ENCODE measurements at places on chromosomes 1 and 21. TPM values are rescaled to one million over a fixed set of nuclear protein-coding genes. Genes with fewer than 3 reads are reported as not detected.

Gene C1orf159
- 16.1 TPM for total RNA-seq

Gene SH2D1B
- 0.15 TPM for total RNA-seq

Gene PDC
- not detected for total RNA-seq

Gene BRINP3
- not detected for total RNA-seq

Gene HSPB7
- total RNA-seq, result not detected

Gene PLPPR4
- not detected for total RNA-seq

Gene APCS
- not detected for total RNA-seq

Gene CATSPERE
- total RNA-seq, result 0.05 TPM

Gene OR14A2
- not detected for total RNA-seq

Gene CASZ1
- total RNA-seq, result 2.5 TPM

Gene BGLAP
- total RNA-seq, result 1.2 TPM

Gene OR2L8
- total RNA-seq, result not detected

Gene KIF17
- total RNA-seq, result 1.5 TPM

Gene KIRREL1
- 29.3 TPM for total RNA-seq

Gene TFAP2E
- 0.56 TPM for total RNA-seq

Gene VSIG8
- not detected for total RNA-seq

Gene RXFP4
- total RNA-seq, result not detected

Gene AADACL4
- total RNA-seq, result not detected

Gene CALML6
- 0.24 TPM for total RNA-seq

Gene SNIP1
- total RNA-seq, result 12.1 TPM

Gene TMPRSS3
- 0.09 TPM for total RNA-seq

Gene NTMT2
- total RNA-seq, result not detected

Gene PTGFR
- total RNA-seq, result not detected

Gene APOBEC4
- not detected for total RNA-seq

Gene LCE3D
- total RNA-seq, result 0.59 TPM

Gene STUM
- not detected for total RNA-seq

Gene COL6A1
- 20.7 TPM for total RNA-seq

Gene FAAP20
- 35.5 TPM for total RNA-seq

Gene RPE65
- total RNA-seq, result not detected

Gene G0S2
- total RNA-seq, result 3.8 TPM

Gene ZRANB2
- 36.7 TPM for total RNA-seq

Gene GREM2
- 0.34 TPM for total RNA-seq

Gene KCNN3
- total RNA-seq, result 0.05 TPM

Gene WDR64
- total RNA-seq, result not detected

Gene MEX3A
- total RNA-seq, result 3.1 TPM

Gene LEFTY2
- not detected for total RNA-seq

Gene GBP3
- total RNA-seq, result 1.2 TPM

Gene OR2L5
- not detected for total RNA-seq

Gene ALX3
- total RNA-seq, result not detected

Gene CHRNB2
- 0.58 TPM for total RNA-seq

Gene TMOD4
- total RNA-seq, result not detected

Gene KRTAP12-1
- not detected for total RNA-seq

Gene IL19
- not detected for total RNA-seq

Gene TAL1
- not detected for total RNA-seq
